ENCODE measurements at places on chromosomes 4 and X.

DNA sequence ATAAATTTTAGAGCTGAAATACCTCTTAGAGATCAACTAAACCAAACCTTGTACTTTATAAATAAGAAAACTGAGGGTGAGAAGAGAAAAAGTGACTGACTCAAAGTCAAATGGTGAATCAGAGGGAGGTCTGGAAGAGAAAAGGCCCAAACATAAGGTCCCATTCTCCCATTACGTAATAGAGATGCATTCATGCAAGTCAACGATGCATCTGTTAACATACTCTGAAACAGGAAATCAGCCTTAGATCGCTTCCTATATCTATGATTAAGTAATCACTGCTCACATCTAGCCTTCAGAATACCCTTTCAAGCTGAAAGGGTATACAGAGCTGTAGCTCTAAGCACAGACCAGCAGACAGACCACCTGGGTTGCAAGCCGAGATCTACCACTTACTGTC is 6.5 kb downstream of the RNF150 start:
- no peak for DNase-seq

DNA sequence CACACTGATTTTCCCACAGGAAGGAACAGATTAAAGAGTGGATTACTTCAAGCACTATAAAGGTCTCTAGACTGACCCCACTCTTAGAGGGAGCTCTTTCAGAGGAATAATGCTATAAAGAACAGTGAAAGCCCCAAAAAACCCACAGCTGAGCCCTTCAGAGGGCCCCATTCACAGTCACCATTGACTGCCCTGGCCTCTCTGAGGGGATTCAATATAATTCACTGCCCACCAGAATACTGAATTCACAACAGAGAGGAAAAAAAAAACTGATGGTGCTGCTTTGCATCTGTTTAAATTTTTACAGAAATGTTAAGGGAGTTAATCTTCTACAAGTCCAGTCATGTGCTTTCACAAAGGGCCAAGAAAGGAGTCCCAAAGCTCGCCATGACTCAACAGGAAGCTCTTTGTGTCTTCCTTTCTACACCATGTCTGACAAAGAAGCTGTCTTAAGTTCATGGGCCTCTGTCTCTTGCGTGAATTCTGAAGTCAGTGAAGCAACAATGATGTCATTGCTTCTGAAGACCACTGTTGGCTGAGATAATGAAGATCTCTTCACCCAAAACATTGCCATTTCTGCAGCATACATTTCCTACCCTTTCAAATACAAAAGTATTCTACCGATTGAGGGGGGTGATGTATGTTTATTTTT is 174.9 kb downstream of the ADAMTS3 start:
- DNase-seq: no peak

DNA sequence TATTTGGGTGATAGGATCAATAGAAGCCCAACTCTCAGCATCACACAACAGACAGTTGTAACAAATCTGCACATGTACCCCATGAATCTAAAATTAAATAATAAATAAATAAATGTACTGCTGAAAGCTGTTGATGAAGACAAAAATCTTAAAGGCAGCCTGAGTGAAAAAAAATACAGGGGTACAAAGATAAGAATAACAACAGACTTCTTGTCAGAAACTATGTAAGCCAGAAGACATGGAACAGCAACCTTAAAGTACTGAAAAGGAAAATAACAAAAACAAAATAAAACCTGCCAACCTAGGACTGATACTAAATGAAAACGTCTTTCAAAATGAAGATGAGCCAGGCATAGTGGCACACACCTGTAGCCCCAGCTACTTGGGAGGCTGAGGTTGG is 25.0 kb upstream of the PDLIM5 start:
- DNase-seq: no peak

DNA sequence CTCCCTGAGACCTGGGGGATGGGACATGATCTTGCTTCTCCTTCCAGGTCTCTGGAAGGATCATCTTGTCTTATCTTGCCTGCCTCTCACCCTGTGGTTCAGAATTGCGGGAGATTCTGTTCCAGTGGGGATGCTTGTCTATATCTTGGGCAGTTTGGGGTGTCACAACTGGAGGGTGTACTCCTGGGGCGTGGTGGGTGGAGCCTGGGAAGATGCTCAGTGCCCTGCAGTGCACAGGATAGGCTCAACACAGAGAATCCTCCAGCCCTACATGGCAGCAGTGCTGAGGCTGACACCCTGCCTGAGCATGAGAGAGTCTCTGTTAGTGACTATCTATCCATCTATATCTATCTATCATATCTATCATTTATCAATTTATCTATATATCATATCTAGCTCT is 7.7 kb downstream of the P2RY8 start:
- DNase-seq: no peak

DNA sequence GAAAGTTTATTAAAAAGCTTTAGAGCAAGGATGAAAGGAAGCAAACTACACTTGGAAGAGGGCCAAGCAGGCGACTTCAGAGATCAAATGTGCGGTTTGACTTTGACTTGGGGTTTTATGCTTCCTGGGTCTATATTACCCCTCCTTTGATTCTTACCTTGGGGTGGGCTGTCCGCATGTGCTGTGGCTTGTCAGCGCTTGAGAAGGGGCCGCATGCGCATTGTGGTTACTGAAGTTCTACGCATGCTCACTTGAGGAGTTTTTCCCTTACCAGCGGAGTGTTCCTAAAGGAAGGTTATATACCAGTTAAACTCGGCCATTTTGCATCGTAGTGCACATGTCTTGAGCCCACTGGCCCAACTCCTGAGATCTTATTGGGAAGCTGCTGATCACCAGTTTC is 9.9 kb downstream of the ZNF157 start:
- no peak for DNase-seq

DNA sequence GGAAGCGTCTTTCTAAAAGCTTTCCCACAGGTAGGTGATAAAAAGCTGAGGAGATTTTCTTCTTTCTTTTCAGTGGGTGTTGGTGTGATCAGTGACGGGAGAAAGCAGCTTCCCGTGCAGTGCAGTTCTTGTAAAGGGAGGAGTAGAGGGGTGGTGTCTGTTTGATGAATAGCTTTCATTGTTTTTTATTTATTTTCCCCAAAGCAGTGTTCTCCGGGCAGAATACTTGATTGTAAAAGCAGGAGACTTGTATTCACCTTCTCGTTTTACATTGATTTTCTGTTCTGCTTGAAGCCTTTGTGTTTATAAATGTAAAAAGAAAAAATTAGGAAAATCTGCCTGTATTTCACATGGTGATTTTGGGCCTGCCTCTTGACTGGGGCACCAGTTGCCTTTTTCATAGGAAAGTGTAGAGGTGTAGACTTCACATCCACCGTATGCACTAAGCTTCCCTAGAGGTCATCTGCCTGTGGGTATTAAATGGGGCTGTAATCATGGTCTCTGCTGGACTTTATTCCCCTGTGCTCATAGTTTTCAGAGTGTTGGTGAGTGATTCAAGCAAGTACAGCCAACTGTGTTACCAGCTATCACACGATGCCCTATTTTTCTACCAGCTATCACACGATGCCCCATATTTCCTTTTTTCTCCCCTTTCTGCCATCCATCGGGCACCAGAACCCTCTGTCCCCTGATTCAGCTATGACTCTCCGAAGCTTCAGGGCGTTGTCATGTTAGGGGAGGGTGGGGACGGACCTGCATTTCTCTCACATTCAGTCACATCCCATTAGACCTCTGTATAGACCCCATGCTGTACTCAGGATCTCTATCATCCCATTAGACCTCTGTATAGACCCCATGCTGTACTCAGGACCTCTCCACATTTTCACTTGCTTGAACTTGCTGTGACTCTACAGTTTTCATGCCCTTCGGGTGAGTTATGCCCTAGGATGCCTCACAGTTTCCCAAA is 526.5 kb downstream of the TRIML1 start:
- DNase-seq: no peak

DNA sequence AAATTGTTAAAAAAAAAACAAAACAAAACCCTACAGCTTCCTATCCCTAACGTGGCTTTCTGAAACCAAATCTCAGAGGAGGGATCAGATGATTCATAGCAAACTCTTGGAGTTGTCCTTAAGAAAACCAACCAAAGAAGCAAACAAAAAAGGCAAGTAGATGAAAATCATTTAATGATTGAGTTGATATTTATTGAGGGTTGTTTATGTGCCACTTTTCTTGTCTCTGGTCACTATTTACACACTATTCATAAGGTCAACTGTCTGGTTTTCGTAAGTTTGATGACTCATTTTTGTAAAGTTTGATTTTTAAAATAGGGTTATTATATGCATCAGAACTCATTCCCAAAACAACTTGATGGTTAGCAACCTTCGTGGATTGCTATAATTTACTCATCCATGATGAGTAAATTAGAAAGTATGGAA is 133.4 kb downstream of the UNC5C start:
- DNase-seq: no peak

DNA sequence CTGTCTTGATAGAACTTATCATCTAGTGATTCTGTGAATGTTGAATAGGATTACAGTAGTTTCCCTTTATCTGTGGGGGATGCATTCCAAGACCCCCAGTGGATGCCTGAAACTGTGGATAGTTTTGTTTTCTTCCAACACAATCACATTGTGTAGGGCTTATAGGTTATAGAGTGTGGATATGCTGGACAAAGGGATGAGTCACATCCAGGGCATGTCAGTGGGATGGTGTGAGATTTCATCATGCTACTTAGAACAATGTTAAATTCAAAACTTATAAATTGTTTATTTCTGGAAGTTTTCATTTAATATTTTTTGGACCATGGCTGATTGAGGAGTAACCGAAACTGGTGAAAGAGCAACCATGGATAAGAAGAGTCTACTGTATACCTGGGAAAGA is 432.3 kb upstream of the ATOH1 start:
- DNase-seq: no peak

GRCh38 chrX:39900777-39901170 is 197.0 kb downstream of the BCOR start:
- DNase-seq: no peak

GRCh38 chrX:1486749-1487361 is 34.1 kb upstream of the ASMTL start:
- DNase-seq: no peak

GRCh38 chr4:30825008-30825770 is 105.0 kb downstream of the PCDH7 start:
- no peak for DNase-seq

DNA sequence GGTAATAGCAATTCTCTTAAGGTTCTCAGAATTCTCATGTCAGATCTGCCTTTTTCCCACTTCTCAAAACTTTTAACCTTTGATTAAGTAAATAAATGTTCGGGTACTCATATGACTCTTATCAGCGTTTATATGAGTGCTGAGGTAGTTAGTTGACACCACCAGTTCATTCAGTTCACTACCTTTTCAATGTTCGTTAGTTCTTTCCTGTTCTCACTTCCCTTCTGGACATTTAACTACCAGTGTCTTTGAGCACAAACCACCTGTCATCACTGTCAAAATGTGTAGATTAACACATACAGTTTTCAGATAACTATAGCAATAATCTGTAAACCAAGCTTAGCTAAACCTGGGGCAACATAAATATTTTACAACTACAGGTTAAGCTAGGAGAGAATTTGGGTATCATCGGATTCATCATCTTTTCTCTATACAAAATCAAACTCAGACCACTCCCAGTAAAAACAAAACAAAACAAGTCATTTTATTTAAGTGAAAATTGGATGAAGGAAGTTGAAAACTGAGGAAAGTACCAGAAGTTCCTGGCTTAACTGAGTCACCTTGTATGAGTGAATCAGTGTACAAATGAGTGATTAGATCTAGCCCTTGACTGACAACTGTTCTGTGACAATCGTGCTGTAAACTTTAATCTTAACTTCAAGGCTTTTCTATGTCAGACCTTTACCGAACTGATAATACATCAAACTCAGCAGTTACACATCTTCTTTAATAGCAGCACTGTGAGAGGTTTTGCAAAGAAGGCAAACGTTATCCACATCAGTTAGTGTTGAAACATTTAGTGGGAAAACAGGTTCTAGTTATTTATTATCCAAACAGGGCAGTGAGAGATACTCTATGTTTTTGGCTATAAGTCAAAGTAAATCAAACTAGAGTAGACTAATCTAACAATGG is 41.9 kb downstream of the ARHGEF38 start:
- no peak for DNase-seq

GRCh38 chr4:4685810-4686795 is 144.3 kb upstream of the STX18 start:
- no peak for DNase-seq

GRCh38 chr4:37978248-37978924 is 18.2 kb downstream of the PTTG2 start:
- DNase-seq: no peak

GRCh38 chrX:2434270-2435163 is 66.3 kb downstream of the DHRSX start:
- DNase-seq: no peak

DNA sequence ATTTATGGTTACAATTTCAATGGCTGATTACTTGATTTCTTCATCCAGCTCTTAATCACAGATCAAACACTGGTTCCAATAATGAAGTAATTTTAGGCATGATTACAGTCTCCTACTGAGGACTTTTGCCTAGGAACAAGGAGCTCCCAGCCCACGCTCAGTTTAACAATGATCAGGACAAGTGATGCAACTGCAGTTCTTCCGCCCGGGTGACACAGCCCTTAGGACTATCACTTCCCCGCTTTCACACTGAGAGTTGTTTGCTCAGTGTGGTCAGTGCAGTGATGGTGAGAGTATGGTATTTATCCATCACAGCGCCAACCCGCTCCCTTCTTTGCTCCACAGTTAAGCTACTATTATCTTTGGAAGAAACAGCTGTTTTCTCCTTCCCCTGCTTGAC is 203.2 kb upstream of the MBNL3 start:
- no peak for DNase-seq

DNA sequence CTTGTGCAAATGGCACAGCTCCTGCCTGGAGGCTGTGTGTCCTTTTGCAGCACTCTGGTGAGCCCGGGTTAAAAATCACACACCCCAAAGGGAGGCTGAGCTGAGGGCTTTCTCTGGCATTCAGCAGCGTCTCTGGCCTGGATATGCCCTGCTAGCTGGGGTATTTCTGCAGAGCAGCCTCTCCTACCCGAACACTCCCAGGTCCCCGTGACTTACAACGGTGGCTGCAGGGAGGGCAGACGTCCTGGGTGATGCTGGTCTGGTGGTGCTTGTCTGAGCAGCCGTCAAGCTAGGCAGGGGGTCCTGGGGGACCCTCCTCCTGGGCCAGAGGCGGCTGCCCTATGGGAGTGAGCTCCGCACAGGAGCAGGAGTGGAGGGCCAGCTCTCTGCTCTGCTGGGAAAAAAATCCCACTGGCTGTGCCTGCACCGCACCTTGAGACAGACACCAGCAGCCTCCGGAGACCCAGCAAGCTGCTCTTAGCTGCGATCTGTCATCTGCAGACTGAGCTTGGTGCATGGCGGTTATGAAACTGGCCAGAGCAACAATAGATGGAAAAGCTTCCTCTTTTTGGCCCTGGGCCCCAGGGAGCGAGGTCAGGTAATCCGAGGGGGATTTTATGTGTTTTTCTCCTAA is 41.3 kb upstream of the ASMTL start:
- no peak for DNase-seq

DNA sequence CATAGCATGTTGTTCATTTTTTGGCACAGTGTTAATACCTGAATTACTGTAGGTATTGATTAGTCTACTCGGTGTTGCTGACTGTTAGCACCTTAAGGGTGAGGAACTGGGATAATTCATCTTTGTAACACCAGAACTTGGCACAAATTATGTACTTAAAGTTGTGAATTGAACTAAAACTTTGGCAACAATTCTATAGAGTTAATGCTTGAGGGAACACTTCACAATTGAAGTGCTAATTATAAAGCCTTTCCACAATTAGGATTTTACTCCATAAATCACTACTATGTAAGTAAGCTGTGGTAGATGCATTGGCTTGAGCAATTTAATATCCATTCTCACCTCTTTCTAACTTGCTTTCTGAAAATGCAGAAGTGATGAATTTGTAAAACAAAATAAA is 686.7 kb downstream of the PDHA2 start:
- DNase-seq: no peak

- no peak for DNase-seq
Observed at GRCh38 chr4:146486565-146486964, 35.2 kb downstream of the SLC10A7 start.
